ENCODE measurements at places on chromosomes 3 and 15.

DNA sequence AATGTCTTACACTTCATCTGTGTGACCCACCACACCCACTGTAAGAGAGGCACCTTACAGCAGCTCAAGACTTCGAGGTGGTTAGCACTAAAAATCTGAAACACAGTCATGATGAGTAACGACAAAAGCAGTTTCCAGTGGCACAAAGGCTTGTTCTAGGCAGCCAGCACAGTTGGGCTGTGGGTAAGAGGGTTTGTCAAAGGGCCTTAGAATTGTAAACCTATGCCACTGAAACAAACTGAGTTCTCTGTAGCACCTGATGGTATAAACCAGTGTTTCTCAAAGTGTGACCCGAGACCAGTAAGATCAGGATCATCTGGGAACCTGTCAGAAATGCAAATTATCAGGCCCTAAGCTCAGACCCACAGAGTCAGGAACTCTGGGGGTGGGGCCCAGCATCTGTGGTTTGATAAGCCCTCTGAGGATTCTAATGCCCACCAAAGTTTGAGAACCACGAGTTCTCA, 36.5 kb downstream of the DAPK2 start:
- peak; percentile 34 for DNase-seq

GRCh38 chr3:52463416-52463815, 8.0 kb downstream of the NISCH start:
- no peak for DNase-seq

GRCh38 chr15:90845201-90845949, 23.0 kb upstream of the FURIN start:
- DNase-seq = peak; percentile 83

DNA sequence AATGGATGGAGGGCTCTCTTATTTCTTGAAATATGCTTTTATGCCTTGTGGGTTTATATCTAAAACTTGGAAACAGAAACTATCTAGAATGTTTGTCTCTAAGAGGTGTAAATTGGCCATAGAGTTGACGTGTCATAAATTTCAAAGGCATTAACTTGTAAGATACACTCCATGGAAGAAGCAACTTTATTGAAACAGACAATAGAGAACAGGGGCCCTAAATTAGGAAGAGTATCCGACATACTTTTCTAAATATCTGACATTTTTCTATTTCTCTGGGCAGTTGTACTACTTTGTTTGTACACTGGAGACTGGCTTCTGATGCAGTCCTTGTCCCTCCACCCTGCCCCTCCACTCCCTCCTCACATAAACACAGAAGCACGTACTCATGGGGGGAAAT, 50.0 kb downstream of the MEIS2 start:
- DNase-seq = no peak

- DNase-seq = no peak
Measured at GRCh38 chr3:46091046-46091445, 63.8 kb upstream of the XCR1 start.

DNA sequence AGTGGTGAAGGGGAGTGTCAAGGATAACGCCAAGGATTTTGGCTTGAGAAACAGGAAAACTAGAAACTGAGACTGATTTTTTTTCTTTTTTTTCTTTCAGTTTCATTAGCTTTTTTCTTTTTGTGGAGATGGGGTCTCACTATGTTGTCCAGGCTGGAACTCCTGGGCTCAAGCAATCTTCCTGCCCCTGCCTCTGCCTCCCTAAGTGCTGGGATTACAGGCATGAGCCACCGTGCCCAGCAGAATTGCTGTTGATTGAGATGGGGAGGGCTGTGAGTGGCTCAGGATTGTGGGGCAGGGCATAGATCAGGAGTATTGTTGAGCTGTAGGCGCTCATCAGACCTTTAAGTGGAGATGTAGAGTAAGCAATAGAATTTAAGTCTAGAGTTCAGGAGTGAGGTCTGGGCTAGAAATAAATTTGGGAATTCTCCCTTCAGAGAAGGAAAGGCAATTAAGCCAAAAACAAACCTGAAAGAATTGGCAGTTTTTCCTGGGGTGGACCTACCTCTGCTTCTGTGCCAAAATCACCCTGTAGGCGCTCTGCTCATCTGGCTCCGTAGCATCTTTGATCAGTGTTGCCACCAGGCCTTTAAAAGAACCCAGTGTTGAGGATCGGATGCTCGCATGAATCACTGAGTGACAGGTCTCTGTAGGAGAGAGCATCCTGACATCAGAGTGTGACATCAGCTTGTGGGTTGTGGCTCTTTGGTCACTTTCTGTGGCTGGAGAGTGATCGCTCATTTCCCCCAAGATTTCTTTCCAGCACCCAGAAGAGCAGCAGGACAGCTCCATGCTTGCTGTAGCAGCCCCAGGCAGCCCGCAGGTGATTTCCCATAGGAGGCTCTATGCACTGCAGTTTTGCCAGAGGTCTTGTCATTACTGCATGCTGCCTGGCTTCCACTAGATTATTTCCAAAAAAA, 15.8 kb downstream of the ABHD17C start:
- DNase-seq = no peak

DNA sequence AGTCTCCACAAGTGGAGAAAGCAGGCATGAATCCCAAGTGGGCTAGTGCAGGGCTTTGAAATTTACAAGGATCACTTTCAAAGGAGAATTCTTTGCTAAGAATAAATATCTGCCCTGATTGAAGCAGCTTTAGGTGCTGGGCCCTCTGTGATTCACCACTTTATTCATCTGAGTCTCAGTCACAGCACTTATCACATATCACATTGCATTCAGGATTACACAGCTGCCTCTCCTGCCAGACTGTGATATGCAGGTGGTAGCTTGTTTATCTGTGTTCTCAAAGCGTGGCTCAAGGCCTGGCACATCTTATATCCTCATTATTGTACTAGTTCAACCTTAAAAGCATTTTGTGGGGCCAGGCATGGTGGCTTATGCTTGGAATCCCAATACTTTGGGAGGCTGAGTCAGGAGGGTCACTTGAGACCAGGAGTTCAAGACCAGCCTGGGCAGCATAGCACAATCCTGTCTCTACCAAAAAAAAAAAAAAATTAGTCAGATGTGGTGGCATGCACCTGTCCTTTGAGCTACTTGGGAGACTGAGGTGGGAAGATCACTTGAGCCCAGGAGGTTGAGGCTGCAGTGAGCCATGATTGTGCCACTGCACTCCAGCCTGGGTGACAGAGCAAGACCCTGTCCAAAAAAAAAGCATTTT, 156.9 kb upstream of the EIF1B start:
- DNase-seq = peak; percentile 12

DNA sequence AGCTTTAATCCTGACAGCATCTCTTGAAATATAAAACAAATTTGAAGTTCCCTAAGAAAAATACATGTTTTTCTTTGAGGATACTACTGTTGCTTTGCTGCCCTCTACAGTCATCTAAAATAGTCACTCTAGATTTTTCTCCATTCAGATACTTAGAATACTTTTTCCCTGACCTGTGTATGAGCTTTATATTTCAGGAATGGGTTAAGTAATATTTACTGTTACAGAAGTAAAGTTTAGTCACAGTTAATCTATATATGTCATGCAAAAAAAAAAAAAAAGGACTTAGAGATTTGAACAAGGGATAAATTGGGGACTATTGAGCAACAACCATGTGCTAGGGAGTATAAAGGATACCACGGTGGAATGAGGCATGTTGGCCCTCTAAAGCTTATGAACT, 8.8 kb downstream of the NECTIN3 start:
- DNase-seq = no peak

DNA sequence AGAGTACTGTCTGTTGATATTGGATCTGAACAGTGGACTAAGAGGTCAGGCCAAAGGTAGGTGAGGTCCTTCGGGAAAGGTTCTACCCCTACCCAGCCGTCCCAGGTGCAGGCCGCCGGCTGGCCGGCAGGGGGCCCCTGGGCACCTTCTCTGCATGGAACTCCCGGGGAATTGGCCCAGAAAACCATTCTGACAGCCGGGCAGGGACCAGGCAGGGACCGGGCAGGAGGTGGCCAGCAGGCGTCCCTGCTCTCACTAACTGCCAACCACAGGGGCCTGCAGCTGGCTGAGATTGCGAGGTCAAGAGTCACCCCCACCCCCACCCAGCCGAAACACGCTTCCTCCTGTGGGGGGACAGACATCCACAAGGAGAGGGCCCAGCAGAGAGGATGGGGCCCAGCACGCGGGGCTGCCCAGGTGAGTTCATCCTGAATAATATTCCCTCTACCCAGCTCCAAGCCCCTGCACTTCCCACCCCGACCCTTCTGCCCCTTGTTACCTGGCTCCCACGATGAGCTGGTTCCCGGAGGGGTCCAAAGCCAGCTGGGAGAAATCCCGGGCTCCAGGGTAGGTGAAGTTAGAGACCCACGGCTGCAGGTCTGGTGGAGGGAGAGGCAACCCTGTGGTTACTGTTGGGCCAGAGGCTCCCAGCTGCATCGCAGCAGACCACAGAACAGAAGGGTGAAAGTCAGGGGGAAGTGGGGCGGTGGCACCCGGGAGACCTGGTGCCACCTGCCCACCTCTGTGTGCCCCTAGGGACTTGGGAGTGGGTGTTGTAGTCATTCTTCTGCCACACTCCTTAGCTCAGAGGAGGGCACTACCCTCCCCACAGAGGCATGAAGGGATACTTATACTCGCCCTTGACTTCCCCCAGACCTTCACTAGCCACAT, 84.4 kb downstream of the SEMA5B start:
- peak; percentile 43 for DNase-seq

GRCh38 chr3:46381625-46382024, 10.9 kb downstream of the CCR5 start:
- DNase-seq = no peak

GRCh38 chr3:74916696-74917095, 302.2 kb upstream of the CNTN3 start:
- no peak for DNase-seq

DNA sequence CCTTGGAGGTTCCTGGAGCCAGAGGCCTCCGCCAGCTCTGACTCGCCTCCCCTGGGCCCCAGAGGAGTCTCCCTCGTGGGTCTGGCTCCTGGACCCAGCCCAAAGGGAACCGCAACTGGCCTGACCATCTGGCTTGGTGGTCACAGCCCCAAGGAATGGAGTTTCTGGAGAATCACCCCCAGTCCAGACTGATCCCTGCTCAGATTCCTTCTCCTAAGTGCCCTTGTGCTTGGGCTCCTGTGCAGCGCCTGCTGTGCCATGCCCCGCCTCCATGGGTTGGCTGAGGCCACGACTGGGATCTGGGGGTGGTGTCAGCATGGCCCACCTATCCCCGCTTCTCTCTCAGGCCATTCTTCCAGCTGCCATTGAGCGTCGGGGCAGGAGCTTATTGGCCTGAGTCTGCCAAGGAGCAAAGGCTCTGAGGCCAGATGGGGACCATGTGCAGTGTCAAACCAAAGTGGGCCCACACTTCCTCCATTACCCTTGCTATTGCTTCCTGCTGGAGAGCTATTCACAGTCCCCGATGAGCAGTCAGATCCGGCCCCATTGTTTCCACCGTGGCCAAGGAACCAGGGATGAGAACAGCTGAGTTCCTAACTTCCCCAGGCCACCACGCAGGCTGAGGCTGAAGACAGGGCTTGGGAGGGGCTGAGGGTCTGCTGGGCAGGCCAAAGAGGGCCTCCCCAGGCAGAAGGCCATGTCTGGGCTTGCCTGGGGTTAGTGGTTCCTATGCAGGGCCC, 19.0 kb downstream of the CSPG4 start:
- no peak for DNase-seq

GRCh38 chr3:119560160-119560559, 746 bp upstream of the CD80 start:
- no peak for DNase-seq

DNA sequence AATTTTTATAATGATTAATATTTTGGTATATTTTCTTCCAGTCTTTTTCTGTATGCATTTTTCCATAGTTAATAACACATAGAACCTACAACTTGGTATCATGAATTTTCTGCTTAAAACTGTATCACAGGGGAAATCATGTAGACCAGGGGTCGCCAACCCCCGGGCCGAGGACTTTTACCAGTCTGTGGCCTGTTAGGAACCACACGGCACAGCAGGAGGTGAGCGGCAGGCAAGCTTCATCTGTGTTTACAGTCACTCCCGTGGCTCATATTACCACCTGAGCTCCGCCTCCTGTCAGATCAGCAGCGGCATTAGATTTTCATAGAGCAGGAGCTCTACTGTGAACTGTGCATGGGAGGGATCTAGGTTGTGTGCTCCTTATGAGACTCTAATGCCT, 54.7 kb downstream of the RPL22L1 start:
- no peak for DNase-seq

- no peak for DNase-seq
Measured at GRCh38 chr3:69370901-69371301, 15.0 kb downstream of the FRMD4B start.

DNA sequence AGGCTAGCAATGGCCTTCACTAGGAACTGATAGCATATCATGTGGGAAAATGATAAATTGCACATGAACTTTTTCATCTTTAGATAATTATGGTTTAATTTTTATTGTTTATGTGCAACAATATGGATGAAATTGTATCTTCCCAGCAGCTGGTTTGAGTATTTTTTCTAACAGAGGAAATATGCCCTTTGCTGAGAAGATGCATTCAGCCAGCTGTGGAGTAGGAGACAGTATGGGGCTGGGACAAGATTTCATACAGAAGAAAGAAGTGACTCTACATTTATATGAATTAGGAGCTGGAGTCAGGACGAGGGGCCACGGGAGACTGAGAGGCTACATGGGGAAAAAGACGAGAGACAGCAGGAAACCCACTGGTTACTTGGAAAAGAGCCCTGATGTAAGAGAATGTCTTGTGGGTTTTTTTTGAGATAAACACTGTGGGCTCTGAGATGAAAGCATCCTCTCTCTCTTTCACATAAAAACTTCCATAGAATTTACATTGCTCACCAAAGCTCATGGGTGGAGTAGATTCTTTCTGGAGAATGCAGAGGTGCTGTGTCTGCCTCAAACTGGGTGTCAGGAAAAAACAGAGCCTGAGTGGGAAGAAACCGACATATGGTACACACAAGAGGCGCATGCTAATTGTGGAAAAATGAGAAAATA, 115.2 kb upstream of the PDZRN3 start:
- DNase-seq = no peak

All from erythroblast (primary cell).